ENCODE measurements at places on chromosomes 13 and 19. TPM values are rescaled to one million over a fixed set of nuclear protein-coding genes. Genes with fewer than 3 reads are reported as not detected.

DNA sequence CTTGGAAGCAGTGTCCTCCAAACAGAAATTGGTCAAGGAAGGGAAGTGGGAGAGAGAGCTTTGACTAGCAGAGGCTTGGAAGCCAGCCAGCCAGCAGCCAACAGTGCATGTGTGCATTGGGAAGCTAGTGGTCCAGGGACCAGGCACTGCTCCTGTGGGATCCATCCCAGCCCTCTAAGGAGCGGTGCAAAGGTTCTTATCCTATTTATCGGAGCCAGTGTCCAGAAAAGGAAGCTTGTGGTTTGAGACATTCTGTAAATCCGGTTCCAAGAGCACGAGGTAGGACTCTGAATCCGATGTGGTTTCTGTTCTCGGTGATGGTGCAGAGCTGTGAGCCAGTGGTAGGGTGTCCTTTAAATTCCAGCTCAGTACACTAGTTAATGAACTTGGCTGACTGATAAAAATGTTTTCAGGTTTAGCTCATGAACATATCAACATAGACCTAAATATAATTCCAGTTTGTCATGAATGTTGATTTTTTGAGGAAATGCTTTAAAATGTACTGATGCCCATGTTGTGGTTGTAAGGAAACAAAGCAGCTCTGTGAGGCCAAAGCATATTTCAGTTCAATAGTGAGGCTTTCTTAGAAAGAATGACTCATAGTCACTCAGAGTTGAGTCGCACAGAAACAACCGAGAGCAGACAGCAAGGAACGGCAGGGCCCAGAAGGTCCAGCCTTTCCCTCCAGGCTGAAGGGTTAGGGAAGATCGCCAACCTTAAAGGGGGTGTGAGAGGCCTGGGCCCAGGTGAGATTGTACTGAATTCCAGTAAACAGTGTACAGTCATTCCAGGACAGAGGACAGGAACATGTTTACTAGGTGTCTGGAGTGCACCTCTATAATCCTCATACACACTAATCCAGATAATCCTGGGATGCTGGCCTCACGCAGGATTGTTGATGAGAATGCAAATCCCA is 21.5 kb upstream of the GARRE1 start:
- peak; percentile 5 for DNase-seq
- H3K27me3 ChIP-seq: no peaks in the 10 kb centered on the region
- peak overlapping the region; percentile 76 for H3K27ac ChIP-seq

GRCh38 chr19:2221250-2221831 is 14.8 kb downstream of the PLEKHJ1 start:
- H3K4me3 ChIP-seq: no peak overlapping the region
- no peaks in the 10 kb centered on the region for H3K4me1 ChIP-seq
- H3K27me3 ChIP-seq: no peaks in the 10 kb centered on the region
- H3K27ac ChIP-seq: no peak overlapping the region

GRCh38 chr13:86946734-86947133 is 724.4 kb upstream of the SLITRK5 start:
- H3K36me3 ChIP-seq: no peaks in the 10 kb centered on the region
- no peak for DNase-seq
- H3K27me3 ChIP-seq: no peaks in the 10 kb centered on the region

- H3K4me1 ChIP-seq: no peaks in the 10 kb centered on the region
- no peaks in the 10 kb centered on the region for H3K36me3 ChIP-seq
- H3K27me3 ChIP-seq: no peaks in the 10 kb centered on the region
Observed at GRCh38 chr13:85828094-85828684, 29.0 kb upstream of the SLITRK6 start.

DNA sequence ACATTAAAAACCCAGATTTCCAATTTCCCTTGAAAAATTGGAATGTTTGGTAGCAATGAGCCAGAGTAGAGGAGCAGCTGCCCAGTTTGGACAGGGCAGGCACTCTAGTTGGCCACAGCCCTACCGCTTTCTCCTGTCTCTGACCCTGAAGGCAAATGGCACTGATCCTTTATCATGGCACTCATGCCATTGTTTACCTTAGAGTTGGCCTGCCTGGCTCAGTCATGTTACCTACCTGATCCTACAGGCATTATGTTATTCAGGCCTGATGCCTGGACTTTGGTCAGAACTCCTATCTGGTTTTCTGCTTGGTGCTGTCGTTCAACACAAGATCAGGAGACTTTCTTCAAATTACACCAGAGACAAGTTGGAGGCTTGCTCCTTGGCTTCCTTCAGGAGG is 24.9 kb upstream of the TDRD3 start:
- DNase-seq: no peak
- no peak overlapping the region for H3K27ac ChIP-seq
- no peaks in the 10 kb centered on the region for H3K4me1 ChIP-seq
- no peak overlapping the region for H3K4me3 ChIP-seq
- peaks cover 2% of the 10 kb centered on the region for H3K27me3 ChIP-seq

DNA sequence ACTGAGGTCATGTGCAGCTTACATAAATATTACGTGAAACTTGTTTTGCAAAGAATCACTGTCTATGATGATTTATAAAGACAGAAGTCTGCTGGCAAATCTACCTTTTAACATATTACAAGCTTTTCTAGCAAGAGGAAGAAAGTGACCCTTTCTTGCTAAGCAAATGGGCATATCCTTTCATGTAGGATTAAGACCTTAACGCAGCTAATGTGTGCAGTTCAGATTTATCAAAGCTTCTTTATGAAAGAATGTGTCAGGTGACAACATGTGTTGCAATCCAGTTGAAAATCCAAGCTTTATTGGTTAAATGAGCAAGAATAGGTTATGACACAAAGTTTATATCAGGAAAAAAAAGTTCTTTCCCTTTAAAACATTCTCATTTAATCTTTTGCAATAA is 115.6 kb upstream of the NBEA start:
- no peak overlapping the region for H3K27ac ChIP-seq
- no peaks in the 10 kb centered on the region for H3K4me1 ChIP-seq
- no peak for DNase-seq
- H3K27me3 ChIP-seq: no peaks in the 10 kb centered on the region
- H3K4me3 ChIP-seq: no peak overlapping the region

- DNase-seq: no peak
- H3K36me3 ChIP-seq: peaks cover 68% of the 10 kb centered on the region
- peaks cover 5% of the 10 kb centered on the region for H3K27me3 ChIP-seq
- H3K27ac ChIP-seq: no peak overlapping the region
- H3K4me3 ChIP-seq: no peak overlapping the region
Observed at GRCh38 chr13:99347911-99348451, 40.8 kb upstream of the GPR183 start.

CDC37 gene
- total RNA-seq: 320 TPM

Measured in activated T-helper 1 cell treated with anti-CD3 and anti-CD28 coated beads, Interleukin-12 subunit alpha, Interleukin-12 subunit beta, Interleukin-2, Interleukin-4 antibody, amounts not matched to agents 30 ng/mL and 10 ng/mL and 1 ng/mL, durations not matched to agents 14 hours and 24 hours and 36 hours (primary cell).